ENCODE measurements at places on chromosomes 12 and 14. TPM values are rescaled to one million over a fixed set of nuclear protein-coding genes. Genes with fewer than 3 reads are reported as not detected.

ETFBKMT gene
- total RNA-seq = 2.2 TPM

- peaks cover 11% of the 10 kb centered on the region for H3K4me1 ChIP-seq
- H3K27me3 ChIP-seq = no peaks in the 10 kb centered on the region
- H3K4me3 ChIP-seq = no peak overlapping the region
- no peak overlapping the region for H3K27ac ChIP-seq
- DNase-seq = no peak
These were observed 81.5 kb upstream of the KCNA1 start for GRCh38 chr12:4828176-4828575.

DNA sequence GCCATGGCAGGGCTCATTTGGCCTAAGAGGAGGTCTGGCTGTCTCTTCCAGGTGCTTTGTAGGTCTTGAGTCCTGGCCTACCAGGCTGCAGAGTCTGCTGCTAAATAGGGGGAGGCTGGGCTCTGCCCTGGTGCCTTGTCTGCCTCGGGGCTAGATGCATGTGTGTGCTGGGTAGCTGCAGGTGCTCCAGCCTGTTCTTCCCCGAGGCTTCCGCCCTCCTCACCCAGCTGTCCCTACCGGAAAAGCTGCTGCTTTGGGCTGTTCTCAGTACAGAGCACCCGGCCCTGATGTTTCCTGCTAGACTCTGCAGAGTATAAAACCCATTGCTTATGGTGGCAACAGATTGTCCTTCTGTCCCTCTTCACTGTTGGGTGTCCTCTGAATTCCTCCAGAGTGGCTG is 37.7 kb downstream of the RAB35 start:
- 0 out of 2 replicates have a peak, but pooled peaks cover 6% of the 10 kb centered on the region for H3K4me1 ChIP-seq
- H3K4me3 ChIP-seq = no peak overlapping the region
- no peak overlapping the region for H3K27ac ChIP-seq
- peaks cover 9% of the 10 kb centered on the region for H3K36me3 ChIP-seq
- no peak for DNase-seq
- no peaks in the 10 kb centered on the region for H3K27me3 ChIP-seq

- H3K27ac ChIP-seq = no peak overlapping the region
- DNase-seq = no peak
- H3K36me3 ChIP-seq = peaks cover 35% of the 10 kb centered on the region
These were observed 20.1 kb downstream of the MBIP start for GRCh38 chr14:36300337-36300736.

GRCh38 chr12:124233041-124233796 is 61.7 kb upstream of the RFLNA start:
- H3K27me3 ChIP-seq = peaks cover 12% of the 10 kb centered on the region
- H3K27ac ChIP-seq = no peak overlapping the region
- H3K36me3 ChIP-seq = peaks cover 21% of the 10 kb centered on the region
- H3K4me3 ChIP-seq = no peak overlapping the region
- no peak for DNase-seq
- no peaks in the 10 kb centered on the region for H3K4me1 ChIP-seq

DNA sequence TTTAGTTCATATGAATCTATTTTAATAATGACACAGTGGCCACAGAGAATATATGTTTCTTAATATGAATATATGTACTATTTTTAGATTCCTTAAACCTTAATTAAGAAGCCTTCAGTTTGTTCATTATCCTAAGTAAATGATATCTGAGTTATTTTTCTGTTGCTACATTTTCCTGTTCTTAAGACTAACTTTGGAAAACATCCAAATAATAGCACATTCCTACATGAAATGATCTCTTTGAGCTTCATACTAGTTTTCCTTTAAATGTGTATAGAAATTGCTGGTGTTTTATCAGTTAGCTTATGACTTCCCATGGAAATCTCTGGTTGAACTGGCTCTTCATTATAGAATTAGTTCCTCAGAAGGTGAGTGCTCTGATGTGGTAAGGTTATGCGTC is 72.1 kb downstream of the POLR3B start:
- H3K4me3 ChIP-seq = no peak overlapping the region
- no peaks in the 10 kb centered on the region for H3K36me3 ChIP-seq
- H3K4me1 ChIP-seq = peaks cover 5% of the 10 kb centered on the region

DNA sequence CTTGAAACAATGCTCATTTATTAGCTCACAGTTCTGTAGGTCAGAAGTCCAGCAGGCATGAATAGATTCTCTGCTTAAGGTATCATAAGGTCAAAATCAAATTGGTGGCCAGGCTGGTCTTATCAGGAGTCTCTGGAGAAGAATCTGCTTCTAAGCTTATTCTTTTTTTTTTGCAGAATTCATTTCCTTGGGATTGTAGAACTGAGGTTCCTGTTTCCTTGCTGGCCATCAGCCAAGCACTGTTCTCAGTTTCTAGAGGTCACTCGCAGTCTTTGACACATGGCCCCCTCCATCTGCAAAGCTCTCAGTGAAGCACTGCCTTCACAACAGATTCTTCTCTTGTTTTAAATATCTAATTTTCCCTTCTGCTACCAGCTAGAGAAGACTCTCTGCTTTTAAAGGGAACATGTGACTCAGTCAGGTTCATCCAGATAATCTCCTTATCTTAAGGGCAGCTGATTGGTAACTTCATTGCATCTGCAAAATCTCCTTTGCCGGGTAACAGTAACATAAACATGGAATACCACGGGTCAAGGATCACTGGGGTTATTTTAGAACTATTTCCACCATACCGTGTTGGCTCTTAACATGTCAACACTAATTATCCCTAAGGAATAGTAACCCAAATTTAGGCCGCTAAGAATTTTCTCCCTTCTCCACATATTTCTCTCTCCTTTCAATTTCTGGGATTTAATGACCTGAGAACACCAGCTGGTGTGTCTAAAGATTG is 25.3 kb downstream of the RHOJ start:
- no peak overlapping the region for H3K4me3 ChIP-seq
- H3K27me3 ChIP-seq = no peaks in the 10 kb centered on the region

- H3K4me3 ChIP-seq = no peak overlapping the region
- peaks cover 12% of the 10 kb centered on the region for H3K36me3 ChIP-seq
- DNase-seq = no peak
These were observed 118.3 kb downstream of the BMP4 start for GRCh38 chr14:53838374-53838773.

Measured in WTC11 (cell line).